ENCODE measurements at places on chromosomes 4 and X.

GRCh38 chr4:35325908-35326453 lies 918.3 kb downstream of the ARAP2 start:
- no peak for DNase-seq

- no peak for DNase-seq
These were observed 175.4 kb downstream of the NPFFR2 start for GRCh38 chr4:72207196-72207595.

DNA sequence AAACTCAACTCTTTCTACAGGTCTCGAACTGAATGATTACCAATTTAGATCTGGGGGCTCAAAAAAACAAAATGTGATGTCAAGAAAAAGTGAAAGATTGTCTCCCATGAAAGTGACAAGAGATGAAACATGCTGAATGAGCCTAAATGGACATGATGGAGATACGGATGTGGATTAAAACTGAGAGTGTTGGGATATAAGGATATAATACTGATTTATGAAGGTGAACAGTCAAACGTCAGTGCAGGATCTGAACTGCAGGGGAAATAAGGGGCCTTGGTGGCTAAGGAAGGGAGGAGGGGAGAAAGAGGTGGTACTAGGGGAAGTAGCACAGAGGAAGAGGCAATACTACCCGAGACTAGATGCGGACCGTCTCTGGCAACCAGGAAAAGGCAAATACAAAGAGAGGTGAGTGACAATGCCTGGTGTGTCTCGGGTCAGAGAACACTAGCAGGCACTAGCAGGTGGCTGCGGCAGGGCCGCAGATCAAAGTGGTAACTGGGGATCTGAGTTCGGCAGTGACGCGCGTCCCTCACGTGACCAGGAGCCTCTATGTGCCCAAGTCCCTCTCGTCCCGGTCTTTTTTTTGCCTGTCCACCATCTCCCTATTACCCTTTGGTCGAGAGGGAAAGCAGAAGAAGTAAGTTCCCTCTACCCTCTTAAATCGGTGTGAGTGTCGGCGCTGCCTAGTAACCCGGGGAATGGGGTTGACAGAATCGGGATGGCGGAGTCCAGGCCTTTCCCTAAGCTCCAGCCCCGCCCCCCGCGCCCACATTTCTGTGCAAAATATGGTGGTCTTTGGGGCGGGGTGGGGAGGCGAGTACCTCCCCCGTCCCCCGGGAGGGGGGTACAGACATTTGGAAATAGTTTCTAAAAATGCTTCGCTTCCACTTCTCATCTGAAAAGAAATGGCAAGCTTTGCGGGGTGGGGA lies at the start of gene TCEAL1:
Gene TCEAL1 (plus strand): TSS at position 590 of the 932 bp plus-strand sequence. CDS start 942 bp downstream, outside the sequence.
- DNase-seq = no peak

DNA sequence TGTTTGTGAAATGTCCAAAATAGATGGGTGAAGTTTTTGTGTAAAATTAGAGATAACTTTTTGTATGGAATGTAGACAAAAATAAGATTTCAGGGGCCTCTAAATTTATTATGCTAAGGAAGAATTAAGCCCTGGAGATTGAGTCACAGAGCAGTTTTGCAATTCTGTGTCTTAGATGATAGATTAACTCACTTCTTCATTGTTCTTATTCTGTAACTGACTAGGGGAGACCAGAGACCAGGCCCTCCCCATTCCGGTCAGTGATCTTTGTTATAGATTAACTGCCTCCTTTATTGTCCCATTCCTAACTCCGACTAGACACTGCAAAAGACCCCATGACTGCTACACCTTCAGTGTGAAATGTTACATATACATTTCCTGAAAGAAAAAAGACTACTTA lies 238.4 kb upstream of the TAPT1 start:
- DNase-seq = no peak

DNA sequence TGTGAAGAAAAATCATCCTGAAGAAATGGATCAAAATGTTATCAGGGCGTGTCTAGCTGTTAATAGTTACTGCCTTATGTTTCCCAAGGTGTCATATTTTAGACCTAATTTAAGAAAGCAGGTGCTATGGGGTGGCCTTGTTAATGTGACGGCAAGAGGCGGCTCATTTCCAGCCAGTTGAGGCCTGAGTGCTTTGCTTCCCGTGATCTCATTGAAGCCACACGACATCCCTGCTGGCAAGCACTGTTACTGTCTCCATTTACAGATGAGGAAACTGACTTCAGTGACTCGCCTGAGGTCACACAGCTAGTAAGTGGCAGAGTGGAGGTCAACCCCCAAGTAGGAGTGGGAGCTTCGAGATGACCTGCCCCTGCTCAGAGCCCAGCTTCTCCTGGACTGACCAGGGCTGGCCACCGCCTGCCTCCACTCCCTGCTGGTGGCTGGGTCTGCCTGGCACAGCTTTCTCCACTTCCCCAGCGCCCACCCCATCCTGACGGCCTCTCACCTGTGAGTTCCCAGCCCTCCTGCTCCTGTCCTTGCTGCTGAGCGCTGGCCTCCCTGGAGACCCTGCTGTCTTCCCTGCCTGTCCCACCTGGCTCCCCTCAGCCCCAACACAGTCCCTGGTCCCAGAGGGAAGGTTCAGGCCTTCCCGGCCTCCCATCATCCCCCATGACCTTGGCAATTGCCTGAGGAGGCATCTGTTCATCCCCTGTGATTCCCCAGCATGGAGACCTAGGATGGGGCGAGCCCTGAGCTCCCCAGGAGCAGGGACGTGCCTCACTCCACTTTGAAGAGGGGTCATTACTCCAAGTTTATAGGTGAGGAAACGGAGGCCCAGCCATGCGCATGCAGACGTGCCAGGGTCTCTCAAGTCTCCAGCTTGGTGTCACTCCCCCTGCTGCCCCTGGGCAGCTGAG lies 47.7 kb upstream of the SORCS2 start:
- DNase-seq = no peak

DNA sequence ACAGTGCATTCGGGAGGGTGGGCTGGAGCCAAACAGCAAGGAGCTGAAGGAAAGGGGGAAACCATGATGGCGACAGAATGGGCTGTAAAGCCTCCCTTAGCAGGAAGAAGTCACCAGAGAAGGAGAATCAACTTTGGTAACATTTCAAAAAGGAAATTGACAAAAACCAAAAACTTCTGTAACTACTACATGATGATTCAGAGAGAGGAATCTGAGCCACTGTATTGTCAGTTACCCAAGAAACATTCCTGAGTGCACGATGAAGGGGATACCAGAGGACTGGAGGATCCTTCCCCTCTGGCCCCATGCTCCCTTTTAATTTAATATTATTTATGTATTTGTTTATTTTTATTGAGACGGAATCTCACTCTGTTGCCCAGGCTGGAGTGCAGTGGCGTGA lies 26.3 kb downstream of the PDHA1 start:
- DNase-seq = no peak

DNA sequence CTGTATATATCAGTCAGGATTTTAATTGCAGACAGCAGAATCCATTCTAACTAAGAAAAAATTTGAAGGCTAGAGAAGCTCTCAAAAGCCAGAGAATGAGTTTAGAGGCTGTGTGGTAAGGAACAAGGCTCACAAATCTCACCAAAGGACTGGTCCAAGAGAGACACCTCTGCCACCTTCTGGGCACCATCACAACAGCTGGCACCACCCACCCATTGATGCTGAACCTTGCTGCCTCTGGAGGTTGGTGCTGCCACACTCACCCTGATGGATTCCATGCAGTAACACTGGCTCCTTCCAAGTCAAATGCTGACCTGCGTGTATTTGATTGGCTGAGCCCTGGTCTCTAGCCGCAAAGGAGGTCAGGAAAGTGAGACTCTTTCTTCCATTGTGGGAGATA lies 100.8 kb downstream of the BEND2 start:
- no peak for DNase-seq

DNA sequence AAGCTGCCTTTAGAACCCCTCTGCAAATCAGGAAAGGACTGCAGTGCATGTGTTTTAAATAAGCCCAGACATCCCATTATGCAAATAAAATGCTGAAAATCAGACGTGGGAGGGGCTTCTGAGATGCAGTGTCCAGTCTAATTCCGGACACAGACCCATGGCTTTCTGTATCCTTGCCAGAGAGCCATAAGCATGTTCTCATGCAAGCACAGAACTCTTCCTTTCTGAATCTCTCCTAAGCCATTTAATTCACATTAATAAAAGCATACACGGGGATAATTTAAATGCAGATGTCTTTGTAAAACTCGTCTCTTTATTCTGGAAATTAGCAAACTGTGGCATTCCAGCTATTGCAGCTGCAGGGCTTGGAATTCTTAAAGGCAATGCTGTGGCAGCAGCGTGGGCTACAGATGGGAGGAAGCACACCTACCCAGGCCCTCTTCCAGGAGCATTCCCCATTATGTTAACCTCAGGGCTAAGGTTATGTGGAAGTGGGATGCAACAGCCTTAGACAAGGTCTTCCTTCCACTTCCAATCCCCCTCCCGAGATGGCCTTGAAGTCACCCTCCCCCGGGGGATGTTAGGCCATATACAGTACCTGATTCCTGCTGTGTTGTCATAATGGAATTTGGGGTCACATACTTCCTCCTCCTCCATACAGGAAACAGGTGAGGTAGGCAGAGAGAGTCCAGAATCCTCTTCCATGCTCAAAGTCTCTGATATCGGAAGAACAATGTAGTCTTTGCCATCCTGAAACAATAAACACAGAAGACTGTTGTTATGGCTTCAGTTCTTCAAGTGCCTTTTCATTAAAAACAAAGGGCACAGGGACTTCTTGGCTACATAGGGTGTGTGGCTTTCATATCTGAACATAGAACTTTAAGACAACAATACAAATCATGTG lies 38.1 kb downstream of the KDR start:
- DNase-seq = no peak

DNA sequence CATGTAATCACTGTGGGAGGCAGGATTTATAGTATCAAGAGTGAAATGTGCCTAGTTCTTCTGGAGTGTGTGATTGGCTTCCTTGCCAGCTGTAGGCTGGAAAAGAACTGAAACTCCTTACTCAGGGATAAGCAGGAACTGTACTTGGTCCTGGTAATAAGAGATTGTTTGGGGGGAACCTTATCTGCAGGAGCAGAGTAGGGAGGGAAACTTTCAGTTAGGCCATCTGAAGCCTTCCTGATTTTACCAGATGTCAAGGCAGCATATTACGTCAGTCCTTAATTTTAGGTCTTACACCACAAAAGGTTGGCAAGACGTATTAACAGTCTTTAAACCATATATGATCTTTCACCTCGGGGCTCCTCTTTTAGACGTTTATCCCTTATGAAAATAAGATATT lies 231.5 kb upstream of the FMR1 start:
- no peak for DNase-seq

DNA sequence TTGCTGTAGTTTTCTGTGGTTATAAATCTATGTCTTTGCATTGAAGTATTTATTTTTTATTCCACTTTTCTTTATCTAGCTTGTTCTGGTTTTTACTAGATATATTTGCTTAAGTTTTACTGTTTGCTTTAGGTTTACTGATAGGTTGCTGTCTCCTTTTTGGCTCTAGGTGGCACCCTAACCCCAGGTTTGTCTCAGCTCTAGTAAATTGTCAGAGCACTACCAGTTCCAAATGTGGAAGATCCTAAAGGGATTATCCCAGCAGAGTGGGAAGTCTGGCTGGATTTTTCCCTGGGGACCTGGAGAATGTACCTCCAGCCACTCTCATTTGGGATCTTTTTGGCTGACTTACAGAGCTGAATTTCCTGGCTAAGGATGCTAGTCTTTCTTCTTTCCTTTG lies 106.1 kb downstream of the PBDC1 start:
- DNase-seq = no peak

DNA sequence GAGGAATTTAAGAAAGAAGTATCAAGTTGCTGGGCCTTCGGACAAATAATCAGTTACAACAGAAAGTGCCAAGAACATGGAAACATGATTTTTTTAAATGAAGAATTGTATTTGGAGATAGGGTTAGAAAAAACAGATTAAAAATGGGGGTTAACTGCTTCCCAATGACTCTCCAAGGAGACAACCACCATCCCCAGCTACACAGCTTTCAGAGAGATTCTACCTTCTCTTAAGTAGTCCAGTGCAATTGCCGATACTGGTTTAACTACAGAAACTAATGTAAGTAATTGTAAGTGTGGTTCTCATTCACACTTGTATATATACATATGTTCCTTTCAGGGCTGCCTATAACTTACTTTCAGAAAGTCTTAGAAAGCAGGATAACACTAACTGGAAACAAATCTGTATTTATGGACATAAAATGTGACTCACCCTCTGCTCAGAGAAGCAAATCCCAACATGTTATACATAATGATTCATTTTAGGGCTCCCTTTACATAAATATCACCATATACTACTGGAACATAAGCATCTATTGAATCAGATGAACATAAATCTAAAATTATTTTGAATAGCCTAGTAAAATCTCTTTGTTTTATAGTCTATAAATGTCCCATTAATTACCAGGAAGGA lies 248.9 kb upstream of the UGT8 start:
- peak; percentile 50 for DNase-seq

DNA sequence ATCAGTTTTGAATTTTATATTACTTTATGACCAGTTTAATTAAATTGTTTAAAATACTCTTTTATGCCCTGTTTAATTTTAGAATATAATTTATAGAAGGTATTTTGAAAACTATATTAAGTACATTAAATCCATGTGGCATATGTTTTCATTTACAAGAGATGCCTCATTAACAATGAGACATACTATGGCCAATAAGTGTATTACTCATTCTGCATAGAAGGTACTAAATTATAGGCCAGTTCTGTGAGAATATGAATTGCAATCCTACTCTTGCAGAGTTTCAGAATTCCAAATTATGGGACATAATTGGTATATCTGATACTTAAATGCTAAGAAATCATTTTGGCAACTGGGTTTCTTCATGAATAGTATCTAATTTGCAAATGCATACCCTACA lies 951.1 kb downstream of the FAT4 start:
- no peak for DNase-seq

DNA sequence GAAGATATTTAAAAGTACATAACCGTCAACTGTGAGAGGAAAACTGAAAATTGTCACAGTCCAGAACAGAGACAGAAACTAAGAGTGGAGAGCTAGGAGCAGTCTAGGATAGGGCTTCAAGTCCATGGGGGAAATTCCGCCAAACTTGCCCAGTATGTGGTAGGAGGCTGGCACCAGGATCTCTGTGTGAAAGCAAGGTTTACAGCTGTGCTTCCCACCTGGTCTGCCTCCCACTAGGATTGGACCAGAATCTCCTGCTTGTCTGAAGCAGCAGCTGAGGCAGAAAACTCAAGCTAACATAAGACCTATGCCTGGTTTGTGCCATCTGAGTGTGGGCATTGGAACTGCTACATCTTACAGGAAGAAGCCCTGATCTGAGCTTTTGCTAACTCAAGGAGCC lies 18.6 kb upstream of the FHL1 start:
- DNase-seq = no peak

DNA sequence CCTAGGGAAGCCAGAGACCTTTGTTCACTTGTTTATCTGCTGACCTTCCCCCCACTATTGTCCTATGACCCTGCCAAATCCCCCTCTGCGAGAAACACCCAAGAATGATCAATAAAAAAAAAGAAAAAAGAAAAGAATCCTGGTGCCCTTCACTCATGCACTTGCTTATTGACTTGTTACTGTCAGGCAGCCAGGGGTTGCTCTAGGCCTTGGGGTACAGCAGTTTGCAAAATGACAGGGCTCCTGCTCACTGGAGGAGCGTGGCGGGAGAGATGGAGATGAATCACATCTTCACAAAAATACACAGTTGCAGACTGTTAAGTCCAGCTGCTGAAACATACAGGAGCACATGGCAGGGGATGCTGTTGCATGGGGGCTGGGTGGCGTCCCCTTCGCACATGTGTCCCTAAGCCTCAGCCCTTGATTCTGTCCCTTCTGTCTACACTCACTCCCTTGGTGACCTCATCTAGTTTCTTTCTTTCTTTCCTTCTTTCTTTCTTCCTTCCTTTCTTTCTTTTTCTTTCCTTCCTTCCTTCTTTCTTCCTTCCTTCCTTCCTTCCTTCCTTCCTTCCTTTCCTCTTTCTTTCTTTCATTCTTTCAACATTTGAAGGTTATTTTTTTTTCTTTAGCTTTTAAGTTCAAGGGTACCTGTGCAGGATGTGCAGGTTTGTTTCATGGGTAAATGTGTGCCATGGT lies 16.9 kb upstream of the TMEM271 start:
- no peak for DNase-seq

All from epithelial cell of prostate (primary cell).